ENCODE measurements at places on chromosomes 5 and 9. TPM values are rescaled to one million over a fixed set of nuclear protein-coding genes. Genes with fewer than 3 reads are reported as not detected.

DNA sequence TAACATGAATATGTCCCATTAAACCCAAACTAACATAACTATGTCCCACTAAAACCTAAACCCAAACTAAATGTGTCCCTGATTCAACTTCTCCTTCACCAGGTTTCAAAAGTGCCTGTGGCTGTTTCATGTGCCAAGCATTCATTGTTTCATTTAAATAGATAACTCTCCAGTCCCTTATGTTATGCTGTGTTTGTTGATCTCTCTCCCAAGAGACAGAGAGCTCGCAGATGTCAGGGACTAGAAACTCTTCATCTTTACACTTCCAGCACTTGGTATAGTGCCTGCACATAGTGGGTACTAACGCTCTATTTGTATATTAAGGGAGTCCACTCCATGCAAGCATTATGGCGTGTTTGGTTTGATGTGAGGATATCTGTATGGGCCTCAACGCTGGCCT is 118.0 kb downstream of the GPBP1 start:
- no peak for ATAC-seq

- ATAC-seq, result no peak
Measured at GRCh38 chr9:133226219-133227171, 17.4 kb upstream of the OBP2B start.

- no peak for ATAC-seq
Measured at GRCh38 chr5:167902298-167902697, 389.1 kb upstream of the WWC1 start.

GRCh38 chr5:33490071-33490665 is 49.4 kb downstream of the TARS1 start:
- no peak for ATAC-seq

DNA sequence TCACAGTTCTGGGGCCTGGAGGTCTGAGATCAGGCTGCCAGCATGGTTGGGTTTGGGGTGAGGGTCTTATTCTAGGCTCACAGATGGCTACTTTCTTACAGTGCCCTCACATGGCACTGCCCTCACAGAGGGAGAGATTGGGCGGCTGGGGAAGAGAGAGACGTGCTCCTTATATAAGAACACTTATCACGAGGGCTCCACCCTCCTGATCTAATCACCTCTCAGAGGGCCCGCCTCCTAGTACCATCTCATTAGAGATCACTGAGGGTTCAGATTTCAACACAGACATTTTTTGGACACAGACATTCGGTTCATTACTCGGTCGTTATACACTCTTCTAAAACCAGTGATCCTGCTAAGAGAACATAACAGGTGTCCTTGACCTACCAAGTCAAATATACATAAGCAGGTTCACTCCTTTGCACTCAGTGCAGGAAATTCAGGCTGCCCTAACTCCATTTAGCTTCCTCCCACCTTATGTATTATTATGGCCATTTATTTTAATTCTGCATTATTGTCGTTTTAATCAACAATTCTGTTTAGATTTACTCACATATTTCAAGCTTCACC is 121.7 kb downstream of the ICE1 start:
- no peak for ATAC-seq

DNA sequence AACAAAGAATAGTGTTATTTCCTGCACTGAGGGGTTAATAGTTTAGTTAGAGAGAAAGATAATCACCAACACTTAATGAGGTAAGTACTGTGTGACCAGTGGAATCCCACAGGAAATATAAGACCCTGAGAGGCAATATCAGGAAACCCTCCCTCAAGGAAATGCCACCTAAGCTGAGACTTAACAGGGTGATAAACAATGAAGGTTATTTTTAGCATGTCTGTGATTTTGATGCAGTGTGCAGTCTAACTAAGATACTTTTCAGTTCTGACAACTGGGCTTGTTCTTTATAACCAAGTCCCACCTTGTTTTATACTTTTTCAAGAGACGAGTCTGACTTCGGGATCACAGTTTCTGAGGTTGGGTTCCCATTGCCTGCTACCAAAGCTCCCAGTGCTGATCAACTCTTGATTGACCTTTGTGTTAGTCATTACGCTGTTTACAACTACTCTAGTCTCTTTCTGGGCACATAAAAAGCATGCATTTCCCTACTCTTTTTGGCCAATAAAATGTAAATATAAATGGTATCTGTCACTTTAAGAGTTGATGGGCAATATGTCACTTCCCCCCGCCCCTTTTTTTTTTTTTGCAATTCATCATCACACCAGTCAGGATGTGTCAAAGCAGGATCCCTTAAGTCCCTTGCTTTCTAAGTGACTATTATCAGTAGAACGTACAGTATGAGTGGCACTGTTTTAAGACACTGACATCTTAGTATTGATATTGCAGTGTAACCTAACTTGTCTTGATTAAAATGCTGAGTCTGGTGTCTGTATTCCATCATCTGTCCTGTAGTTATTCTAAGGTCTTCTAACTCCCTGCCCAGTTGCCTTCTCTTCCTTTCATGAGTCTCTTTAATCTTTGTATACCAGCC is 31.4 kb downstream of the C6 start:
- no peak for ATAC-seq

DNA sequence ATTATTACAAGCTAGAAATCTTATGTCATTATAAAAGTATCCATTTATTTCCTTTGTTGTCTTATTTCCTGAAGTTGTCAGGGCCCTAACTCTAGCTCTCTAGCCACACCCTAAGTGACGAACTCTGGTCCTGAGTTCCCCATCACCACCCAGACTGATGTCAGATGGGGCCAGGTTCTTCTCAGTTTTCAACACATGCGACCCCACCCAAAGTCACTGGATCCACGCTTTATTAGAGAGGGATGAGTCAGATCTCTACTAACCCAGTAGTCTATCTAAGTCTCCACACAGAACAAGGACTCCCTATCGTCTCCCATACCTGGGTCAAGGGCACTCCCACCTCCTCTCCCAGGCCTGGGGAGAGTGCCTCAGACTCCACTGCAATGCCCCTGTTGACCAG is 6.8 kb upstream of the FEM1C start:
- no peak for ATAC-seq

GRCh38 chr5:104088876-104089778 is 526.5 kb upstream of the NUDT12 start:
- ATAC-seq, result no peak

DNA sequence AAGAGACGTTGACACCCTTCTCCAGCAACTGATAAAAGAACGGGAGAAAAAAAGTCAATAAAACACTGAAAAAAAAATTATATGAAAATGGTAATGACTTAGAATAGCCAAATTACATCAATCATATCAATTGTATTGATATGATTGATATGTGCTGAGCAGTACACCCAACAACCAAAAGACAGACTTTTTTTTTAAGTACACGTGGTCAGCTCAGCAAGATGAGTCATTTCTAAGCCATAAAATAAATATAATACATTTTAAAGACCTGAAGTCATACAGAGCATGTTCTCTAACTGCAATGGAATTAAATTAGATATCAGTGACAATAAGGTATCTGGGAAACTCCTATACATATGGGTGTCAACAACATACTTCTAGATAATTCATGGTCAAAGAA is 30.9 kb upstream of the OLFM1 start:
- ATAC-seq, result no peak

GRCh38 chr9:3960661-3961144 is 339.2 kb downstream of the GLIS3 start:
- ATAC-seq, result no peak

- ATAC-seq, result no peak
Measured at GRCh38 chr9:4168526-4168925, 131.3 kb downstream of the GLIS3 start.

Gene NR5A1
- total RNA-seq, result not detected

Gene RASGEF1C
- total RNA-seq, result not detected

GRCh38 chr5:16152601-16153568 is 26.7 kb downstream of the MARCHF11 start:
- ATAC-seq, result no peak

DNA sequence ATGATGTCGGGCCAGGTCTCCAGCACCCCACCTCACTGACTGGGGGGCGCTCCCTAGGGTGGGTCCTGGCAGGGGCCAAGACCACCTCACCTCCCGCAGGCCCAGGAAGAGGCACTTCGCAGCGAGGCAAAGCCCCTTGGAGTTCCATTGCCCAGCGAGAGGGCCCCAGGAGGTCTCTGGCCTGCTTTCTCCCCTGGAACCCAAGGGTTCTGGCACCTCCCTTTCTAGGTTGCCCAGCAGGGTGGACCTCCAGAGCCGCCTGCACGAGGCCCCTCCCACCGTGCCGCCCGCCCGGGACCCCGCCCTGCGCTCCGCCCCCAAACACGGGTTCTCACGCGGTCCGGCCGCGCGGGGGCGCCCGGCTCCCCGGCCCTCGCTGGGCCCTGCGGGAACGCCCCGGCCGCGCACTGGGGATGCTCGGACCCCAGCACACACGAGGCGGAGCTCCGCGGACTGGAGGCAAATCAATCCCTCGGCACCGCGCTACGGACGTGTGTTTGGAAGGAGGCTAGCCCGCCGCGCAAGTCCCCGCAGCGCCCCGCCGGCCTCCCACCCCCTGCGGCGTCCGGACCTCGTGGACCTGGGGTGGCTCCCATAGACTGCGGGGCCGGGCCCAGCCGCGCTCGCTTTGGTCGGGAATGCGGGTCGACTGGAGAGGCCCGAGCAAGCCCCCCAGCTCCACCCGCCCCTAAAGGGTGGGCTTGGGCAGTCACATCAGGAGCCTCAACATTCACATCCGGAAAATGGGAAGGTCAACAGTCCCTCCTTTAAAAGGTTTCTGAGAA is 99.5 kb upstream of the LMX1B start:
- ATAC-seq, result peak; percentile 13

GRCh38 chr5:112625689-112626438 is 111.8 kb upstream of the APC start:
- no peak for ATAC-seq

DNA sequence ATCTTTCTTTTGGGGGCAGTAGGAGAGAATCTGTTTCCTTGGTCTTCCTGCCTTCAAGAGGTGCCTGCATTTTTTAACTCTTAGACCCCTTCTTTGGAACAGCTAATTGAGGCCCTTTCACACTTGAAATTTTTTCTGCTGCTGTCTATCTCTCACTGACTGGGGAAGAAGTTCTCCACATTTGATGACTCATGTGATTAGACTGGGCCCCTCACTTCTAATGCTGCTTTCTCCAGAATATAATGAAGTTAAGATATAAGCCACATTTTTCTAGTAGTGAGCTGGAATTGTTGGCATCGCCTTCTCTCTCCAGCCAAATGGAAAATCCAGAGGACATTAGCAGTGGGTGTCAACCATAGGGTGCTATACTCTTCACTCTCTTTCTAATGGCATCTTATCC is 12.4 kb downstream of the ZNF474 start:
- no peak for ATAC-seq

DNA sequence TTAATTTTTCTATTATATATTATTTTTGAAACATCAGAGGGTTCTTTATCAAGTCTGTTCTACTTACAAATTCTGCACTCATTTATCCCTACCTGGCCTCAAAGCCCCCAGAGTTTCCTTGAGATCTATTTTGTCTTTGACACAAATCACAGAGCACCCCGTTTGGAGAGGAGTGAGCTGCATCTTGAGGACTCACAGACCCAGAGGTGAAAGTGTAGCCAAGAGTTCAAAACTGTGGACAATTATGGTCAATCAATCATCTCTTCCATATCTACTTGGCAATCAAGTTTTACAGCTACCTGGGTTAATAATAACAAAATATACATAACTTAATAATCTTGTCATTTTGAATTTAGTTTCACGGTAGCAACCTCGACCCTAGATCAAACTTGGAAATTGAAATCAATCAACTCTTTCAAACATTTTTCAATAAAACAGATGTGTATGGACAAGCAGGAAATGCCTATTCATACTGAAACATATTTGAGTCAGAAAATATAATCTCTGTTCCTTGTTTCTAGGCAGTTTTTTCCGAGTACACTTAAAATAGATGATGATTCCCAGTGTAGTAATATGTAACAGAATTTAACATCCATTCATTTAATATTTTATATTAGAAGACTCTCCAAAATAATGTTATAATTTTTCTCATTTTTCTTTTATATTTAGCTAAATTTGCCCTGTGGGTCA is 13.7 kb upstream of the SYK start:
- no peak for ATAC-seq

GRCh38 chr5:9617221-9617620 is 12.9 kb downstream of the TAS2R1 start:
- no peak for ATAC-seq

Gene ARHGEF37
- 0.64 TPM for total RNA-seq

DNA sequence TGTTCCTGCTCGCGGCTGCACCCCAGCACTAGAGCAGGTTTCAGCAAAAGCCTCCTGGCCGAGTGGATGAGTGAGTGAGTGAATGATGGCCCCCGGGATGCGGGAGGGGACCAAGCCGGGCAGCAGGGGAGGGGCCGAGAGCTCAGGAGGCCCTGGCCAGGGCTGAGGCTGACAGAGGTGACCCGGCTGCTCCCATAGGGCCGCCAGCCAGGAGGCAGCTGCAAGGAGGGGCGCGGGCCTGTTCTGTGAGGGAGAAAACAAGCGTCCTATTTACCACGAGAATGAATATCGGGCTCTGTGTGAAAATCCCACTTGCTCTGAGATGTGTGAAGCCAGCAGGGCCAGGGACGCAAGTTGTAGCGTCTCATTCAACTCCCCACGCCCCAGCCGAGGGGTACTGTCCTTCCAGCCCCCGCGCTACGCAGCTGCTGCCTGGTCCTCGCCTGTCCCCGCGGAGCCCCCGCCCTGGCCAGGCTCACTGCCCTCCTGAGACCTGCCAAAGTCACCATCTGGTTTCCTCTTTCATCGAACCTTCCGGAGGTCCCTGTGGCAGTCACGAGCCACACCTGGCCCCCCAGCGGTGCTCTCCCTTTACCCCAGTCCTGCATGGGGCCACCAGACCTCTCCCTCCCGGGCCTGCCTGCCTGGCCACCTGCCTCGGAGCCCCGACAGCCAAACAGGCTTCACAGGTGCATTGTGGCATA is 38.8 kb downstream of the RASGEF1C start:
- no peak for ATAC-seq

Gene CARTPT
- total RNA-seq, result not detected

DNA sequence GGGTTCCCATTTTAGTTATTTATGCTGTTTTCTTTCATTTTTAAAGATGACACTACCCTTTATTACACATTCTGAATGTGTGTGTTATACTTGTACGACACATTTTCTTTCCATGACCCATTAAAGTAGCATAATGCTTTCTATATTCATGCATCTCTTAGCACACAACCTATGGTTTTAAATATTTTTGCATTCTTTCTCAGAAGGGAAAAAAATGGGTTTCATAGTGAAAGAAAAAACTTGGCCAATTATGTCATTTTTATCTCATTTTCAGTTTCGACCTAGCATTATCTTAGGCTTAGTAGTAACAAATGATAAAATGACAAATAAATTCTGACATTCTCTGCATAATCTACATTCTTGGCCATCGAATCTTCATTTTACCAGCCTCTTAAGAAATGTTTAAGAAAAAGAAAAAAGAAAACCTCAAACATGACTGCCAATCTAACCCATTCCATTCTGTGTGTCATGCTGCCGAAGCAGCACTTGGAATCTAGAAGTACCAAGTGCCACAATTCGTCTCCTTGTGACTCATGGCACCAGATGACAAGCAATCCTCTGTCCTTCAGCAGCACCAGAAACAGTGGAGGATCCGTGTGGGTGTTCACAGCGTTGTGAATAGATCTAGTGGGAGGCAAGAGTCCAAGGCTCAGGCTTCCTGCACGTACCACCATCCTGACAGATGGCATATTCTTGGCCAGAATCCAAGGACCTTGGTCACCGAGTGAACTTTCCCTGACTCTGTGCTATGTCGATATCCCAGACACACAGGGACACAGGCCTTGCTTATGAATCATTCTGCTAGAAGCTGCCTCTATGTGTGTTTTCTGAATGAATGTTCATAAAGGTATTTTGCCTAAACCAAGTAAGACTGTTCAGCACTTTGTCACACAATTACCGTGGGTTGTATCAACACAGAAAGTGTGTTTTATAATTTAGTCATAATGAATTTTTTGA is 502.7 kb downstream of the NR2F1-AS1 start:
- ATAC-seq, result peak; percentile 75

Measured in activated T-helper 17 cell treated with anti-CD3 and anti-CD28 coated beads, Interleukin-2, amount 50 U/mL, for 72 hours (primary cell).